ENCODE measurements at places on chromosomes 11 and 22.

DNA sequence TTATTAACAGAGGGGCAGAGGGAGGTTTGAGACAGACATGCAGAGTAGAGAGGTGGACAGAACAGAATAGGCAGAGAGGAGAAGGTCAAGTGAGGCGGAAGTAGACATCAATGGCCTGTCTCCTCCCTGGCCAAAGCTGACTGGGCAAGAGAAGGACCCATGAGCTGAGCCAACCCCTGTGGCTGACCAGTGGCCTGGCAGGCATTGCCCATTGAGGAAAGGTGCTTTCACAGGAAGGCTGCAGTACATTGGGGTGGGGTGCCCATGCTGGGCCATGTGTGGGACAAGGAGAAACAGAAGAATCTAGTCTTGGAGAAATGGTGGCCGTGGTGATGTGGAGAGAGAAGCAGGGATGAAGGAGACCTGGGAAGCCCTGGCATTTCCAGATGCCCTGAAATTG lies 76.0 kb downstream of the MYEOV start:
- no peak for DNase-seq

DNA sequence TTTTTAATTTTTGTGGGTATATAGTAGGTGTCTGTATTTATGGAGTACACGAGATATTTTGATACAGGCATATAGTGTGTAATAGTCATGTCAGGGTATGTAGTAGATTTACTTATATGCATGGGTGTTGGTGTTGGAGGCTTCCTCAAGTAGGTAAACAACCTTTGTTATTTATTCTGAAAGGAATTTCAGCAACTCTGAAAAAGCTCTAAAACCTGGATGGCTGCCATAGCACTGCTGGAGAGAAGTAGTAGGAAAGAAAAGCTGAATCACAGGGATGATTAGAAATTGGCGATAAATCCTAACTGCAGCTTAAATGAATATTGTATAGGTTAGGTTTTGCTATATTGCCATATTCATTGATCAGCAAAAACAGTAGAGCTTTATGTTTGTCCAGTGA lies 44.4 kb upstream of the ST14 start:
- peak; percentile 36 for DNase-seq

DNA sequence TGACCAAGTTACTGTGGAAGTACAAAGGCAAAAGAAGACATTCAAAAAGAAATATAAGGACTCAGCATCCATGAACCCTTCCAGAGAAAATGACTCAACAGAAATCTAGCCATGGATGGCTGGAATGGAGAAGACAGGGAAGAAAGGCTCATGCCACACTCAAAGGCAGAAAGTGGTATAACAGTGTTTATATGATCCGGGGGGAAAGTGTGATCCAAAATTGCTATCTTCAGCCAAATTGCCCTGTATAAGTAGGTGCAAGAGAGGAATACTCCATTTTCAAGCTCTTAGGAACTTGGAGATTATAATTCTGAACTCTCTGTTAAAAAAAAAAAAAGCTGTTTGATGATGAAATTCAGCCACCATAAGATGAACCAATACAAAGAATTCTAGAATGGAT lies 81.8 kb upstream of the TENM4 start:
- DNase-seq = no peak

GRCh38 chr22:49739138-49739537 lies 88.5 kb downstream of the BRD1 start:
- no peak for DNase-seq

GRCh38 chr22:37909766-37910165 lies 3.7 kb downstream of the MICALL1 start:
- DNase-seq = no peak
